ENCODE measurements at places on chromosomes 3 and 15.
A peak's percentile ranks its signal among the peaks of the same experiment; 100 is the strongest.

DNA sequence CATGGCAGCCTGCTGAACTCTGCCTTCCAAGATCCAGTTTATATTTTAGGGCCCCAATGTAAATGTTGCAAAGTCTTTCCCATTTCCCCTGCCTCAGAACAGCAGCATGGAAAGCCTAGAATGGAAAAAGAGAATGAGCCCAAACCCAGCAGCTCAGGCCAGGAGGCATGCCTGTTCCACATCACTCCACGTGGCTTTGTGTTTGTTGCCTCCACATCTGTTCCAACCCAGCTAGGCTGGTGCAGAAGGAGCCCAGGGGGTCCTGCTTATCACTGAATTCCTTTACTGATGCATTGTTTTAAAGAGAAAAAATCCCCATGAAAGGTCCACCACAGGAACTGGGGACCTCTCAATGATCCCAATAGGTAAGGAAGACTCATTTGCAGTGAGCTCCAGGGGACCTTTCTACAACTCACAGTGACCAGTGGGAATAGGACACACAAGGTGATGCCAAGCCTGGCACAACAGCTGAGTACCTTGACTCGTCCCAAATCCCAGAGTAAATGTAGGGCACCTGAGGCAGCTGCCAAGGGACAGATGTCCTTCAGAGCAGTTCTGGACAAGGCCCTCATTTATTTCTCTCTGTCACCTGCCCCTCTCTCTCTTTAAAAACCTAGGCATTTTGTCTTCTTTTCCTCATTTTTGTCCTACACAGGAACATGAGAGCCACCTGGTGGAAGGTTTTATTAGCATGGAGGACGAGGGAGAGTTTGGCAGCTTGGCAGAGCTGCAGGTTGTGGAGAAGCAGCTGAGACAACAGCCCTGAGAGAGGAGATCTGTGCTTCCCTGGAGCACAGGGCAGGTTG lies 41.7 kb upstream of the ADAMTS17 start:
- peak; percentile 10 for DNase-seq

GRCh38 chr3:177190756-177191681 lies 6.3 kb downstream of the TBL1XR1 start:
- peak; percentile 65 for DNase-seq

DNA sequence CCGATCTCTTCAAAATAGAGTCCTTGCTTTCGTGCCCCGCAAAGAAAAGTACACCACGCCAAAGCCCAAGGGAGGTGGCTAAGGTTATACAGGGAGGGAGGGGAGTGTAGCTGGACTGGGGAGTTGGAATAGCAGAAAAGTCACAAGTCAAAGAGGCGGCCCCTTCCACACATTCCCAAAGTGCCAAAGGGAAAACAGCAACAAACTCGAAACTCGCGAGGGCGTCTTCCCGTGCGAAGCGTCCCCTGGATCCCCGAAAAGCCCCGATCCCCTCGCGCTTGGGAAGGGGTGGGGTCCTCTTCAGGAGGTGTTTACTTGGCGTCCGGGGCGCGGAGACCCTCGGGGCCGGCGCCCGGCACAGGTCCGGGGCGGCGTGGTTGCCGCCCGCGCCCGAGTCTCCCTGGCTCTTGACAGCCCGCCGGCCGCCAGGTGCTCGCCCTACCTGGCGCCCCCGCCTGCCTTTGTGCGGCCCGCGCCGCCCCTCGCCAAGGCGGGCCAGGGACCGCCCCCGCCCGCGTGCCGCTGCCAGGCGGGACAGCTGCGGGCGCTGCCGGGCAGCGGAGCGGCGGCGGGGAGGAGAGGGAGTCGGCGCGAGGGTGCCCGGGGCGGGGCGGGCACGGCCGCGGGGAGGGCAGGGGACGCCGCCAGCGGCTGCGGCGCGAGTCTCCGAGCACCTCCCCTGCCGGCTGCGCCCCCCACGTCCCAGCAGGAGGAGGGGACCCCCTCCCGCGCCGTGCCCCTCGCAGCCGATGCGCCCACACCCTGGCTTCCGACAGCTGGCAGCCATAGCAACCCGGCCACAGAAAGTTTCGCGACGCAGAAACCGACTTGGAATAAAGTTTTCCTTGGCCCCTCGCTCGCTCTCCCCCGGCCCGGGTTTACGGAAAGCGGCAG lies 966 bp downstream of the MYO1E start:
- peak; percentile 65 for DNase-seq

DNA sequence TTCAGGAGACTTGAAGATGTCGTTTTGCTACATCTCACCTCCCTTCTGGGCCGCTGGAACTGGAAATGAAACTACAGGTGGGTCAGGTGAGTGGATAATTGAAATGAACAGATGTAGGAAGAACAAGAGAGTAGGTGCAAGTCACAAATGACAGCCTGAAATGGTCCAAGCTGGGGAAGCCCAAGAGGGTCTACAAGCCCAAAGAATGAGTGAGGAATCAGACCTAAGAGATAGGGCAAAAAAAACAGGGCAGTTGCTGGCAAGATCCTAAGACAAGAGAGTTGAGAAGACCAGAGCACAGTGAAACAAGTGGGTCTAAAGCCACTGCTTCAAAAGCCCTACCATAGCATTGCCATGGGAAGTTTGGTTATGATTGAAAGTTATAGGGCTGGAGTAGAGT lies 67.4 kb upstream of the SNRK start:
- no peak for DNase-seq

DNA sequence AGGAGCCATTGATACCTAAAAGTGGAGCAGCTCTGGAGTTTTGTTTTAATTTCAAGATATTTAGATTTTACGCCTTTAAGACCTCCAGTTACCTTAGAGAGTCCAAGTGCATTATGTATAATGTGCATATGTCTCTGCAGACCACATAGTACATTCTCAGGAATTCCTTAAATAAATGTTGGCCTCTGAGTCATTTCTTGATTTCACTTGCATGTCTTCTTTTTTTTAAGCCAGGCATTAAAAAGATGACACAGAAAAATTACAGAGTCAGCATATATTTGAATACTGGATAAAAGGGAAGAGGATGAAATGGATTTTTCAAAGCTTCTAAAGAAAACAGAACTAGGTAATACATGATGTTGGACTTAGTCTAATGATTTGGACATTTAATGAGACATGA lies 125.2 kb downstream of the TMCO5A start:
- DNase-seq: peak; percentile 60

GRCh38 chr15:31845791-31846190 lies 184.5 kb upstream of the CHRNA7 start:
- DNase-seq: no peak

DNA sequence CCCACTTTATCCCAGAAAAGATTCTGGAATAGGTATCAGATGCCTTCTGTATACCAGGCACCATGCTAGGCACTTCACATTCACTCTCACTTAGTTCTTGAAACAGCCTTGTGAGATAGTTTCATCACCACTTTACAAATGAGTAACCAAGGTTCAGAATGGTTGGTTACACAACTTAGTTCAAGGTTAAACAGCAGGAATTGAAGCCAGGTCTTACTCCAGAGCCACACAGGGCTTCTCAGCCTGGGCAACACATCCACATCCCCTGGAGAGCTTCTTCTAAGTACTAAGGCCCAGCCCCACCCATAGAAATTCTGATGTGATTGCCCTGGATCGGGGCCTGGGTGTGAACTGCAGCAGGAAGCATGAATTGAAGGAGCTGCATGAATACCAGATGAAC lies 18.6 kb downstream of the WHAMM start:
- peak; percentile 67 for DNase-seq

GRCh38 chr3:55951388-55951787 lies 464.3 kb upstream of the WNT5A start:
- no peak for DNase-seq

GRCh38 chr3:94416768-94417167 lies 353.9 kb downstream of the NSUN3 start:
- no peak for DNase-seq

- no peak for DNase-seq
These were observed 28.2 kb downstream of the GRAMD2A start for GRCh38 chr15:72169236-72169920.

DNA sequence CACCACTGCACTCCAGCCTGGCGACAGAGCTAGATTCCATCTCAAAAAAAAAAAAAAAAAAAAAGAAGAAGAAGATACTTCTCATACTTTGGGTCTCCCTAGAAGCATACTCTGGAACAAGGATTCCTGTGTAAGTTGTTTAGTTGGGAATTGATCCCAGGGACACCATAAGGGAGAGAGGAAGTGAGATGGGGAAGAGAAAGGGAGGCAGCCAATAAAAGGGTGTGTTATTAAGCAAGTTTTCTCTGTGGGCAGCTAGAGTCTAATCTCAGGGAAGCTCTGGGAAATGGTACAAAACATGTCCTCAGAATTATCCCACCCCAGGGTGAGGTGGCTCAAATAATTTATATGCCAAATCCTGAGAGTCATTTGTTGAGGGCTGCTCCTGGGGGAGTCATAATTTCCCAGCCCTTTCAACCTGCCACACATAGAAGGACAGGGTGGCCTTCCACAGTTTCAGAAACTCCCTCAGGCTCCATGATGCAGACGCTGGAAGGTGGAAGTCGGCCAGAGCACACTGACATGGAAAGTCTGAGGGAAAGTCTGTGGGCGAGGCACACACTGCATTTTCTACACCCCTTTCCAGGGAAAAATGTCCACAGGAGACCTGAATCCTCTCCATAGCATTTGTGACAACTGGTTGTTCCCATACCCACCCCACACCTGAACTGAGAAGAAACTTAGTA lies 86.4 kb upstream of the SLC4A7 start:
- DNase-seq: peak; percentile 70

DNA sequence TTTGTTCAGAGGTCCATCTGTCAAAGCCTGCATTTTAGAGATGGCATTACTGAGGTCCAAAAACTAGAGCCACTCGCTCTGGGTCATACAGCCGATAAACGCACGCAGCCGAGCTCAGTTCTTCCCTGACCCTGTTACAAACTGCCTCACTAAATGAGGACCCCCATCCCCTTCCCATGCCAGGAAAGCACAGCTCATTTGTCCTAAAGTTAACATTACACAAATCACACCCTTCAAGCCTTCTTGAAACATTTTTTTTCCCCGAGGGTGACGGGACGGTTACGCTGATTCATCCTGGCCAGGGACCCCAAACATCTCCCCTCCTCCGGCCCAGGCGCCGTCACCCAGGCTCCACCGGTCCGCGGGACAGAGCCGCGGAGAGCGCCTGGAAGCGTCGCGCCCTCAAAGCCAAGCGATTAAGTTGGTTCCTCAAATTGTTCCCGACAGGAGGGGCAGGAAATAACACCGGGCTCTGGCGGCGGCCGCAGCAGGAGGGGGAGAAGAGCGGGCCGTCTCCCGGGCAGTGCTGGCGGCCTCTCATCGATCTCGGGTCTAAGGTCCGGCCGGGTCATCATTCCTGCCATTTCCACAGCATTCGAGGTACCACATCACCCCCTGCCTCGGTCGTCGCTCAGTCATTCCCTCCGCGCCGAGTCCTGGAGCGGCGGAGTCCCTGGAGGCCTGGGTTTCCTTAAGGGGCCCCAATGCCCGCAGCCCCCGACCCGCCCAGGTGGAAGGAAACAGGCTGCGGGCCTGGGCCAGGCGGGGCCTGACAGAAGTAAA lies 619 bp upstream of the CMTM8 start:
- DNase-seq: peak; percentile 28

- DNase-seq: no peak
These were observed 32.5 kb upstream of the ARL14 start for GRCh38 chr3:160644491-160644890.

- DNase-seq: no peak
These were observed 22.2 kb upstream of the MAGEF1 start for GRCh38 chr3:184733971-184734608.

DNA sequence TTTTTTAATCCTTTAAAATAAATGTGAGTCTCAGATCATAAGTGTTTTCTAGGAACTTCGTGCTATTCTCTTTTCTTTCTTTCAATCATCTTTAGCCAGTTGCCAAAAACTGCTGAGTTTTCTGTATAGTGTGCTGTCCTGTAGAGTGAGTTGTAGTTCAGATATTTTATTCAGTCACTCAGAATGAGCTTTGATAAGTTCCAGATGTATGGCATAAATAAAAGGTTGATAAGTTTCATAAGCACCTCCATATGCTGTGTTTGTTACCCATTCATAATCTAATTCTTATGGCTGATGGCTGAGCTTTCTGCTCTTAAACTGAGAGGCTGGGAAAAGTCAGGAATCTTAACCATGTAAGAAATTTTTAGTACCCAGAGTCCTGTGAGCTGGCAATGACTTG lies 59.3 kb upstream of the COL6A6 start:
- no peak for DNase-seq

GRCh38 chr3:20064387-20064786 lies 24.1 kb downstream of the KAT2B start:
- DNase-seq: no peak

GRCh38 chr3:195129644-195130492 lies 141.1 kb downstream of the XXYLT1 start:
- no peak for DNase-seq

GRCh38 chr3:56800130-56800831 lies 1.5 kb downstream of the ARHGEF3 start:
- DNase-seq: no peak

DNA sequence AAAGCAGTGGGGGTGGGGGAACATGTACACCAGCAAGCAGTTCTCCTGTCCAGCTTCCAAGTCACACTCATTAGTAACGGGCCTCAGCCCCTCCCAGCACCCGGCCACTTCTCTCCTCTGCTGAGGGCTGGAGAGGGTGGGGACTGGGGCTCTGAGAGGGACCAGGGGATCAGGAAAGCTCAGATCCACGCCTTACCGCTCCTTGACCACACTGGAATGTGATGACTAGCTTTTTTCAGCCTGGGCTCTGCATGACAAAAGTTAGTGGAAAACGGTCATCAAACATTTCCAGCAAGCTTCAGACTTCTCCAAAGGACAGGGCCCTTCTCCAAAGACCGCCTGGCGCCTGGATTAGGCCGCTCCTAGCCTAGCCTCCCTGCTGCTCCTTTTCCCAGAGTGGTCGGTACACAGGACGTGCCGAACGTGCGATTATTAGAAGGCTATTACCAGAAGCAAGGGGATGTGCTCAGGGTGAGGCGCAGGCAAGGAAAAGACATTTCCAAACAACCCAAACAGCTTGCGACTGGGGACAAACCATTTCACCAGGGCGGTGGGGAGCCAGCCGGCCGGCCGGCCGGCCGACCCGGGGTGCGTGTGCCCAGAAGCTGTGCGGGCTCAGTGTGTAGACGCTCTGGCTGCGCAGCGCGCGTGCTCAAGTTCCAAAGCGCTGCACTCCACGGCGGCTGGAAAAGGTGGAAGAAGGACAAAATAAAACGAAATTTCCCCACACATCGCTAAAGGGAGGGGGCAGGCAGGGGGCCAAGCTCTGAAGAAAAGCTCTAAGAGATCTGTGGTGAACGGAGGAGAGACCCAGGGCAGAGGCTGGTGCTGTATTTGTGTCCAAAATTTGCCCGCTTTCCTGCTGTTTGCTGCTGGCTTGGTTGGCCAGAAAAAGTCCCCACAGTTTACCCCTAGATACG lies 51.0 kb upstream of the SSR3 start:
- DNase-seq: peak; percentile 91

- DNase-seq: peak; percentile 85
These were observed 113.5 kb downstream of the VGLL4 start for GRCh38 chr3:11530153-11530721.

GRCh38 chr3:27715454-27715806 lies 6.7 kb downstream of the EOMES start:
- DNase-seq: no peak

- no peak for DNase-seq
These were observed 167.5 kb downstream of the NR2F2 start for GRCh38 chr15:96497951-96498350.

GRCh38 chr3:126498929-126499328 lies 18.6 kb downstream of the UROC1 start:
- no peak for DNase-seq

Measured in GM23248 (cell line).